Activated CD4-positive, alpha-beta T cell treated with anti-CD3 and anti-CD28 coated beads, Interleukin-2, Interleukin-6, amounts not matched to agents 100 ng/mL and 50 ng/mL, durations not matched to agents 16 hours and 8 hours (primary cell): ENCODE measurements at places on chromosomes 1 and 21.

DNA sequence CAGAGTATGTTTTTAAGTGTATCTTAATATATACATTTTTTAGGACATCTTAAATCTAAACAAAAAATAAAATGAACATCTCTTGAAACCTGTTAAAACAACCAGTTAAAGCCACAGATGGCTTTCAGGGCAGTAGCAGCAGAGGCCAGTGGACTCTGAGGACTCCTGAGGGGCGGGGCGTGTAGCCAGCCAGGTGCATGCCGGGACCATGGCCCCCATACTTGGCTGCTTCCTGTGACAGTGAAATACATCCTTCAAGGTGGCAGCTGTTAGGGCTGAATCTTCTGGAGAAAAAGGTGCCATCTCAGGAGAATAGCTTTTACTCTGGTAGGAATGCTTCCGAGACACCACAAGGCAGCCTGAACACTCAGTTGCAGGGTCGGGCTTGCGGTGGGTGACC, 9.6 kb downstream of the RHOU start:
- DNase-seq, result no peak

- no peak for DNase-seq
Observed at GRCh38 chr1:157240495-157241184, 102.4 kb upstream of the ETV3 start.

GRCh38 chr1:53016705-53017104, 45.3 kb upstream of the PODN start:
- DNase-seq, result no peak

DNA sequence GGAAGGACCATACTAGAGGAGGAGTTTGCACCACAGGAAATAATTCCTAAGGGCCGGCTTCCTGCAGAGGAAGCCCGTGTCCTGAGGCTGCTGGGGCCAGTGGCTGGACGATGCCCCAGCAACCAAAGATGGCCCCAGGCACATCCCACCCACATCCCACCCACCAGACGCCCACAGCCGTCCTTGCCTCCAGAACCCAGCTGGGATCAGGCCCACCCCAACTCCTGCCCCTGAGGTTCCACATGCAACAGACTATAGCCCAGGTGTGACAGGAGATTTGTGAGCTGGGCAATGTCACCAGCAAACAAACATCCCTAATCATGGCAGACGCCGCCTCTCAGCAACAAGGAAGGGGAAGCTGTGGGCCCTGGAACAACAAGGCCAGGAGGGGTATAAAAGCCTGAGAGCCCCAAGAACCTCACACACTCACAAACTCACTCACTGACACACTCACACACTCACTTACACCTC, at the start of gene KRTAP10-9:
KRTAP10-9 (plus strand) TSS at position 421 of the 471 bp plus-strand sequence. CDS start 79 bp downstream, outside the sequence.
- DNase-seq, result no peak

DNA sequence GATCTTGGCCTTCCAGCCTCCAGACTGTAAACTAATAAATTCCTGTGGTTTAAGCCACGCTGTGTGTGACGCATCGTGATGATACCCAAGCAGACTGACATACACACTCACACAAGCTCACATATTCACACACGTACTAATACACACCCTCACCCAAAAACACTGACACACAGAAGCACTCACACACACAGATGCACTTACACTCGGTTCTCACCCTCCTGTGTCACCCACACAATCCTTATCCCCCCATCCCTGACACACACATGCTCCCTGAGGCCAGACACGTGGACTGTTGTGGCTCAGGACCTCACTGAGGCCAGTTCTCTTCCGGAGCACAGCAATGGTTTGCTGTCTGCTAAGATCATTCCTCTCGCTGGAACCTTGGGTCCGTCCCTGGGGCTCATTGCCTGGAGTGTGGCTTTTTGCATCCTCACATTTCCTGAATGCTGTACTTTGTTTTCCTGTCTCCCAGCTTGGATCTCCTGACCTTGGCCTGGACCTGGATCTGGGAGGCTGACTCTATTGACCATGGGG, 76.9 kb upstream of the LYST start:
- DNase-seq, result no peak

GRCh38 chr1:234260578-234260977, 112.7 kb upstream of the COA6 start:
- DNase-seq, result peak; percentile 57

- DNase-seq, result no peak
Observed at GRCh38 chr21:19792004-19792403, 1206.2 kb upstream of the NCAM2 start.
